ENCODE measurements at places on chromosomes 6 and 20.

DNA sequence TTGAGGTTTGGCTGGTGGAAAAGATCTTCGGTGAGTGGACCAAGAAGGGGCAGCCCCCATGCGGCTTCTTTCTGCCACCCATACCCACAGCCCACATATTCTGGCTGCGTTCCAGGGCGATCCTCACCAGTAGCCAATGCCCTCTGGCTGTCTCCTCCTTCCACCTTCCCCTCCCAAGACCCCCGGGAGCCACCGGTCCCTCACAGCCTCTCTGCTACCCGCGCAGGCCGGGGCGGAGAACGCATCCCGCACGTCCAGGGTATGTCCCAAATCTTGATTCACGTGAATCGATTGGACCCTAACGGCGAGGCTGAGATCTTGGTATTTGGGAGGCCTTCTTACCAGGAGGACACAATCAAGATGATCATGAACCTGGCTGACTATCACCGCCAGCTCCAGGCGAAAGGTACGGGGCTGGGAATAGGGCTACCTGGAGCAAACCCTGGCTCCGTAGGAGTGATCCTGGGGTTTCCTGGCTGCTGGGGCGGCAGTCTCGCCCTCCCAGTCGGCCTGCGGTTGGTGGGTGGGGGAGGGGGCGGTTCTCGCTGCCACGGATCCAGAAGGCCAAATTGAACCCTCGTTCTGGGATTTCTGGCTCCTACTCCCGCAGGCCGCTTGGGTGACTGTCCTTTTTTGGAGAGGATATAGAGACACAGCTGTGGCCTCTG is 545 bp downstream of the KHDC3L start:
- DNase-seq: no peak
- no peaks in the 10 kb centered on the region for H3K27me3 ChIP-seq
- no peaks in the 10 kb centered on the region for H3K4me1 ChIP-seq
- no peak overlapping the region for H3K27ac ChIP-seq
- no peak overlapping the region for H3K4me3 ChIP-seq

GRCh38 chr20:17872434-17872833 is 96.2 kb downstream of the SNX5 start:
- H3K4me3 ChIP-seq: no peak overlapping the region
- no peaks in the 10 kb centered on the region for H3K27me3 ChIP-seq
- peaks cover 37% of the 10 kb centered on the region for H3K4me1 ChIP-seq
- DNase-seq: no peak
- no peaks in the 10 kb centered on the region for H3K36me3 ChIP-seq

DNA sequence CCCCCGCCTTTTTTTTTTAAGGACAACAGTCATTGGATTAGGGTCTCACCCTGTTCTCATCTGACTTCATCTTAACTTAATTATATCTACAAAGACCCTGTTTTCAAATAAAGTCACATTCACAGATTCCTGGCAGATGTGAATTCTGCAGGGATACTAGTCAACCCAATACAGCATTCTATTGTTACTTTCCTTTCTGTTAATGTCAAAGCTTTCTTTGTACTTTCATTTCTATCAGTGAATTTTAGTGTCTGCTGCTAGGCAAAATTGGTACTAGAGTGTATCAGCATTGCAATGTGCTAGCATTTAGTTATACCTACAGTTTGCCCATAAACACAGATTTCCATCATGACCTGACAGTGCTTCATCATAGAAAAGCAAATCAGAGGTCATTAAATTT is 281.9 kb downstream of the CDKAL1 start:
- peaks cover 13% of the 10 kb centered on the region for H3K4me1 ChIP-seq
- H3K36me3 ChIP-seq: no peaks in the 10 kb centered on the region
- H3K27me3 ChIP-seq: no peaks in the 10 kb centered on the region
- no peak overlapping the region for H3K27ac ChIP-seq
- no peak overlapping the region for H3K4me3 ChIP-seq
- DNase-seq: no peak

GRCh38 chr6:99241905-99242534 is 107.5 kb downstream of the FAXC start:
- H3K4me3 ChIP-seq: no peak overlapping the region
- H3K4me1 ChIP-seq: no peaks in the 10 kb centered on the region
- H3K36me3 ChIP-seq: no peaks in the 10 kb centered on the region
- H3K27ac ChIP-seq: no peak overlapping the region
- no peaks in the 10 kb centered on the region for H3K27me3 ChIP-seq
- no peak for DNase-seq
